ENCODE measurements at places on chromosomes 1 and 21. TPM values are rescaled to one million over a fixed set of nuclear protein-coding genes. Genes with fewer than 3 reads are reported as not detected.

TRIM58 gene
- total RNA-seq = 0.30 TPM

- DNase-seq = peak; percentile 41
Observed at GRCh38 chr1:151862604-151863003, 9.1 kb upstream of the THEM5 start.

GRCh38 chr1:185059950-185060571 is 14.7 kb downstream of the RNF2 start:
- peak; percentile 15 for DNase-seq

- no peak for DNase-seq
Observed at GRCh38 chr1:30511106-30511505, 212.3 kb downstream of the MATN1 start.

GRCh38 chr1:117794073-117794472 is 135.3 kb downstream of the GDAP2 start:
- no peak for DNase-seq

Measured in renal cortical epithelial cell (primary cell).